ENCODE measurements at places on chromosomes 4 and X. TPM values are rescaled to one million over a fixed set of nuclear protein-coding genes. Genes with fewer than 3 reads are reported as not detected.

Gene NPY2R
- total RNA-seq = not detected

Gene CFI
- 0.10 TPM for total RNA-seq

Gene USP17L21
- total RNA-seq = not detected

Gene SNCA
- total RNA-seq = 0.18 TPM

Gene NEUROG2
- total RNA-seq = 0.18 TPM

Gene ZNF518B
- total RNA-seq = 22.8 TPM

Gene MTNR1A
- total RNA-seq = not detected

Gene FOXP3
- 14.3 TPM for total RNA-seq
